Jurkat, Clone E6-1 (cell line): ENCODE measurements at places on chromosomes 3 and 15.

- no peak for DNase-seq
These were observed at the start of gene ACSBG1 for GRCh38 chr15:78234515-78235040. Gene ACSBG1, minus strand, starts transcription at chr15:78234565. Its CDS starts 64 bp downstream, at chr15:78234501.

- DNase-seq: no peak
These were observed 27.3 kb downstream of the ATOSA start for GRCh38 chr15:52651868-52652267.

DNA sequence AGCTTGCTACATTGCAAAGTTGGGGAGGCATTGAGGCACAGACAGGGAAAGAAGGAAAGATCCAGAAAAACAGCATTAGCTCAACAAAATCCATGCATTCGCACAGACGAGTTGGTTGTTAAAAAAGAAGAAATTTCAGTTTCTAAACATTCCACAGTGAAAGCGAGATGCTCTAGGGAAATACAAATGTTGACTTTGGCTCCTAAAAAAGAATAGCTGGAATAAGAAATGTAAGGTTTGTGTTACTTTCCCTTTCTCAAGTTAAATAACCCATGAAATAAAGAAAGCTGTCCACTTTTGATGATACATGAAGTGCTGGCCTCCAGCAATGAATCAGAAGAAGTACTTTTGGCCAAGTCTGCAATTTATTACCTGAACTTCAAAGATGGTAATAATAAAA, 465.1 kb downstream of the ERC2 start:
- DNase-seq: no peak

GRCh38 chr3:86303935-86304334, 687.0 kb downstream of the VGLL3 start:
- no peak for DNase-seq

GRCh38 chr3:162269636-162270458, 773.2 kb downstream of the OTOL1 start:
- no peak for DNase-seq

- no peak for DNase-seq
These were observed 53.0 kb downstream of the C3orf80 start for GRCh38 chr3:160278210-160278609.

DNA sequence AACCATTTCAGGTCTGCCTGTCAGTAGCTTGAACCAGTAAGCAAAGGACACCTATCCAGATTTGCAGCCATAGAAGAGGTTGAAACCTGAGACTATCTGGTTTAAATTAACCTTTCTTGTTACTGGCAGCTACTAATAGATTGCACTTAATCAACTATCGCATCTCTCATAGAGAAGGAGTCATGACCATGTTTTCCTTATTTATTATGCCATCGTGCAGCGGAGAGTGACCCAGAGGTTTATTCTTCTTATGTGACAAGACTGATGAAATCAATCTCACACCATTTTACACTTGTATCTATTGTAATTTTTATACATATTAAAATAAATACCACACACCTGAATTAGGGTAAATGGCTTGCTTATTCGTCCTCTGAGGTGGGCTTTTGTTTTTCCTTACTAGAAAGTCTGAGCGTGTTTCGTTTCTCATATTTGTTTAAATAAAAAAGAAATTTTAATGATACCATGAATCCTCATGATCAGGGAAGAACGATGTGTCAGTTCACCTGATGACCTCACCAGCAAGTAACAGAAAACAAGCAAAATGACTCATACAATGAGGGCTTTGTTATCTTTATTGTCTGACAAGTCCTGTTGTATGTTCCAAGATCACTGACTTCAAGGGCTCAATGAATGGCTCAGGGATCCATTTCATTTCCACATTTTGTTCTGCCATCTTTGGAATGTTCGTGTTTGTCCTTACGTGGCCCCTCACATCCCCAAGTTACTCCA, 379.5 kb upstream of the DPH6 start:
- no peak for DNase-seq

DNA sequence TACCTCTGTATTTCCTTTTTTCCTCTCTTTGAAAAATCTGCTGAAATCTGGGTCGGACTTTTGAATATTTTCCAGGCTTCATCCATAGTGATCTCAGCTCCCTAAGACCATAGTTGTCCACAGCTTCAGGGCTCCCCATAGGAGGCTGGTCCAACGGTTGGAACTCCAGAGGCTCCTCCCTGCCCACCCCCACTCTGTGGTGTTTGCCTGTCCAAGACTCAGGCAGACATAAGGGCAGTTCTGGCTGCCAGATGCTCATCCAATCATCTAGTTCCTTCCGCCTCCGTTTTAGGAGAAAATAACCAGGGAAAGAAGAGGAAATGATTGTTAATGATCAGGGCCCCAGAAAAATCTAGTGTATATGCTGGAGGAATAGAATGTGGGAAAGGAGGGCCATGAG, 27.9 kb upstream of the PRTG start:
- DNase-seq: no peak

DNA sequence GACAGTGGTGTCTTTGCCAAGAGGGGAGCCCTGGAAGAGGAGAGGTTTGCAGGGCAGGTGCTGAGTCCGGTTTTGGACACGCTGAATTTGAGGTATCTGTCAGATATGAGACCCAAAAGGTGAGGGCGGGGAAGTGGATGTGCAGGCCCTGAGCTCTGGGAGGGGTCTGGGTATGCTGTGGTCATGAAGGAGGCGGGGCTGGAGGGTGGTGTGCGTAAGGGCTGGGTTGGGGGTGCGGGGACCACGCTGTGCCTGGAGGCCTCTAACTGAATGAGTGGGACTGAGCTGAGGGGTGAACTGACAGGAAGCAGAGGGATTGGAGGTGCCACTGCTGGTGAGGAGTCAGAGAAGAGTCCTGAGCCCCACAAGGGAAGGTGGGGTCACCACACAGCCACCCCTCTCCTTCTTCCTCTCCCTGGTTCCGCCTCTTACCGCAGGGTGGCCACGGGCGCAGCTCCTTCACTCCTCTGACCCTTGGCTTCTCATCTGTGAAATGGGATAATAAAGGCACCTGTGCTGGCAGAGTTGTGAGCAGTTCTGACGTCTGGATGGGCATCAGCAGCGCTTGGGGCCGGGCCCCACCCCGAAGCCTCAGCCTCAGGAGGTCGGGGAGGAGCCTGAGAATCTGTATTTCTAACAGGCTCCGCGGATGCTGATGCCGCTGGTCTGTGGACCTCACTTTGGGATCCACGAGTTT, 28.8 kb downstream of the PSTPIP1 start:
- DNase-seq: no peak

- no peak for DNase-seq
These were observed 25.7 kb upstream of the DYNC1LI1 start for GRCh38 chr3:32596282-32596908.

DNA sequence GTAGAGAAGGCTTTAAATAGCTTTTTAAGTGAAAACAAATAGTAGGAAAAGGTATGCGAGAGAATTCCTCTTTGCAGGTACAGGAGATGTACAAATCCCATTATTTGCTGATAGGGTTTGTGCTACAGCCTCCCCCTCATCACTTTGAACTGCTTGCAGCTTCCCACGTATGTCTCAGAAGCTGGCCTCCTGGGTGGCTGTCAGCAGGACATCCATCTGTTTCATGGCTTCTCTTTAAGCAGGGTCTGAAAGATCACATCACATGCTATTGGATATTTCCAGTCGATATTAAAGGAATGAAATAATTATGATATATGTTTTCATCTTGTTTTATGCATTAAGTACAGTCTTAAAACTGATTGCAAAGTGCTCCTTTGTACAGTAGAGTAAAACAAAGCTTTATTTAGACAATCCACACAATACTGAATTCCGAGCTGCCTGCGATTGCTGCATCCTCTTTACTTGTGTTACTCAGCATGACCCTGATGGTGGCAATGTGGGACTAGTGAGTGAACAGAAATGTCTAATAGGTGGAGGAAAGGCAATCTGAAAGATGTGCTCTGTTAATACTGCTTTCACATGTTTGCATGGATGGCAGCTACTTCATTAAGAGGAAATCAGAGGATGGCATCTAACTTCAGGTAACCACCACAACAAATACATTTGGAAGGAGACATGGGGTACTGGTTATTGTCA, 930.6 kb upstream of the SEMA6D start:
- no peak for DNase-seq

DNA sequence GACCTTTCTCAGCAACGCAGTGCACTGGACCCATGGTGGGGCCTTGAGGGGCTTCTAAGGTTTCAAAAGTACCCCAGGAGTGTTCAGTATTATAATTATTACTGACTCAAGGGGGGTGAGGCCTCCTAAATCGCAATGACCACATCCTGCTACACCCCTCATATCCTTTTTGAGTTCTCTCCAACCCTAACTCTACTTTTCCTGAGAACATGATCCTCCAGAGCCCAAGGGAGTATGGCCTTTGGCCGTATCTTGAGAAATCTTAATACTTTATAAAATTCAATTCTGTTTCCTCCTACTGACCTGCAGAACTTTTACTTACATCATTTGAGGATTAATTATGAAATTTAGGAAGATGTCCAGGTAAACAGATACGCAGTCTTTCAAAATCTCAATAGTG, 30.4 kb upstream of the RARRES1 start:
- DNase-seq: no peak

GRCh38 chr3:149401212-149401925, 23.9 kb upstream of the TM4SF1 start:
- DNase-seq: no peak

DNA sequence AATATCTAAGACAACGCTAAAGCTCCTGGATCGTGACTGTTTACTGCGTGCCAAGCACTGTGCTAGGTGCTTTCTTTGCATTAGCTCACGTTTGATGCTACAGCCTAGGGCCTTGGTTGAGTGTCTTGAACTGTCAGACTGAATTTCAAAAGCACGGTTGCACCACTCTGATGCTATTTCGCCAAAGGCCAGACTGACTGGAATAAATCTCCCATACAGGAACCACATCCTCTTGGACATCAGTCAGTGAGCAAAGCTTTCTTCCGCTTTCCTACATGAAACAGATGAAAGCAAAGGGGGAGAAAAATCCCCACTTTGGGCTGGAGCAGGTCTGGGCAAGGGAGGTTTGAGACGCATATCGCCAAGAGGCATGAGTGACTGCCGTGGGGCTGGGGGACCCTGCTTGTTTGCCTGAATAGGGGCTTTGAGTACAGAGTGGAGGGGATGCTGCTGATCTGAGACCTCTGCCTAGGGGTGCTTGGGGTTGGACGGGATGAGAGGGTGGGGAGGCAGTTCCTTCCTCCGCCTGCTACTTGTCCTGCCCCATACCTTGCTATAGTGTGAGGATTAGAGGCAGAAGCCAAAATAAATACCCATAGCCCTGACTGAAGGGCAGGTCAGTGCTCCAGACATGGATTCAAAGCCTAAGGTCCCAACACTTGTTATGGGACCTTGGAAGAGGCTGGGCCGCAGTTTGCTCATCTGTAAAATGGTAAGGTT, 5.3 kb downstream of the FGD5 start:
- DNase-seq: no peak

GRCh38 chr15:90576711-90577389, 47.1 kb downstream of the CRTC3 start:
- no peak for DNase-seq

- no peak for DNase-seq
These were observed 25.1 kb downstream of the C3orf85 start for GRCh38 chr3:109161487-109162123.

- no peak for DNase-seq
These were observed 168.8 kb downstream of the MEGF11 start for GRCh38 chr15:66084704-66085103.

DNA sequence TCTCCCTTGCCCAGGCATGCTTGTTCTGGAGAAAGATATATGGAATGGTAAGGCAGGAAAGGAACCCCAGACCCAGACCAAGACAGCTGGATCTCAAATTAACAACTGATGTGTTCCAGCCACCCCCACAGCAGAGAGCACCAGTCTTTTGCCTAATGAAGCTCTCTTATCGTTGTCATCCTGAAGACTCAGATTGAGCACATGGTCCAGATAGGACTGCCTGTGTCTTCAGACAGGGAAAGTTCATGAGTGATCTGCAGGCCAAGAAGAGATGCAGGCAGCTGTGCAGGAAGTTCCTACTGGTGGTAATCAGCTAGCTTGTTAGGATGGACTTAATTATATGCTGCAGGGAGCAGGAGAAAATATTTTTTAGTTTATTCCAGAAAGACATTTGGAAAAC, 53.3 kb downstream of the PPP2R3A start:
- no peak for DNase-seq

- no peak for DNase-seq
These were observed 45.4 kb downstream of the FGF7 start for GRCh38 chr15:49468481-49468839.

DNA sequence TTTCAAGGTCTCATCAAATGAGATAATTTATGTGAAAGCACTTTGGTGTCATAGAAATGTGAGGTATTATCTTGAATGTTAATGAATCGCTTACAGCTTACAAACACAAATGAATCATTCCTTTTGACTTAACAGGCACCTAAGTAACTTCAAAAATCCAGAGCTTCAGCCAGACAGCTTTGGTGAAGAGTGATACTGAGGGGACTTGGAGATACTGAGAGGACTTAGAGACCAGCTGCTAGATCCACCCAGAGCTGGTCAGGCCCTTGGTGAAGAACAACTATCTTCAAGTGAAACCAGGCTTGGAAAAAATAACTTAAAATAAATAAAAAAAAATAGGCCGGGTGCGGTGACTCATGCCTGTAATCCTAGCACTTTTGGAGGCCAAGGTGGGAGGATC, 16.2 kb upstream of the ZFYVE19 start:
- no peak for DNase-seq

- no peak for DNase-seq
These were observed 70.8 kb downstream of the SEC22A start for GRCh38 chr3:123272547-123272946.

DNA sequence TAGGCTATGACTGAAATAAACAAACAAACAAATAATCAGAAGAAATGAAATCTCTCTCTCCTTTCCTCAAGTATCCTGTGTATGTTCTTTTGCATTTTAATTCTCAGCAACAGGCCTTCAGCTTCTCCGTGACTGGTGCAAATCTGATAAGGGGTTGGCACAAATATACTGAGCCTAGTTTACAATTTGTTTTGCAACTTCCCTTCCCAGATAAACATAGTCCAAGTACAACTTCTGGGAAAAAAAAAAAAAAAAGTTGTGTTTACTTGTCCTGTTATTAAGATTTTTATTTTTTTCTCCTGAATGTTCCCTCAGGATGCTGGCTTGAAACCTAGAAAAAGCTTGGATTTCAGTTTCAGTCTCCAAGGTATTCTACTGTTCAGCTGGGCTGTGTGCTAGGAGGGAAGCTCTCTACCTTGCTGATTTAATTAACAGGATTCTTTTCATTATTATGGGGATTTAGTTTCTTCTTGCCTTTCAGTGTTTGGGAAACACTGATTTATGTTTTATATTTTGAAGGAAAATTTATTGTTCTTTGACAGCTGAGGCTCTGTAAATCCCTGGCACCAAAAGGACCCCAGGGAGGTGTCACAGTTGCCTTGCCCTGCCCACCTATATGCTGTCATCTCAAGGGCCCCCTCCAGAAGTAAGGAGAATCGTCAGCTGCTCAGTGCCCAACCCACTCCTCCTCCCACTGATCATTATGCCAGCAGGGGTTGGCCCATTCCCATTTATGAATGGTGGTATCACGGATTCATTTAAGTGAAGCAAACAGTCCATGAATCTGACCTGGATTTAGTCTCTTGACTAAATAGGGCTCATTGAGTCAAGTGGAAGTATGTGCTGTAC, 185.2 kb downstream of the MEIS2 start:
- DNase-seq: no peak
